Osteocyte (in vitro differentiated cells): ENCODE measurements at places on chromosomes 16 and 17.

GRCh38 chr16:27312580-27313421 is 973 bp upstream of the IL4R start:
- no peak for DNase-seq

GRCh38 chr17:37833237-37833859 is 88.5 kb upstream of the HNF1B start:
- DNase-seq, result no peak

DNA sequence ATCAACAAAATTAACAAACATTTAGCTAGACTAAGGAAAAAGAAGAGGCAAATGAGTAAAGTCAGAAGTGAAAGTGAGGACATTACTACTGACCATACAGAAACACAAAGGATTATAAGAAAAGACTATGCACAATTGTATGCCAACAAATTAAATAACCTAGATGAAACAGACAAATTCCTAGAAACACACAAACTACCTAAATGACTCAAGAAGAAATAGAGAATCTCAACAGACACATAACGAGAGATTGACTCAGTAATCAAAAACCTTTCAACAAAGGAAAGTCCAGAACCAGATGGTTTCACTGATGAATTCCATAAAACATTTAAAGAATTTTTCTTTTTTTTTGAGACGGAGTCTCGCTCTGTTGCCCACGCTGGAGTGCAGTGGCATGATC is 35.7 kb upstream of the MYLK3 start:
- no peak for DNase-seq

DNA sequence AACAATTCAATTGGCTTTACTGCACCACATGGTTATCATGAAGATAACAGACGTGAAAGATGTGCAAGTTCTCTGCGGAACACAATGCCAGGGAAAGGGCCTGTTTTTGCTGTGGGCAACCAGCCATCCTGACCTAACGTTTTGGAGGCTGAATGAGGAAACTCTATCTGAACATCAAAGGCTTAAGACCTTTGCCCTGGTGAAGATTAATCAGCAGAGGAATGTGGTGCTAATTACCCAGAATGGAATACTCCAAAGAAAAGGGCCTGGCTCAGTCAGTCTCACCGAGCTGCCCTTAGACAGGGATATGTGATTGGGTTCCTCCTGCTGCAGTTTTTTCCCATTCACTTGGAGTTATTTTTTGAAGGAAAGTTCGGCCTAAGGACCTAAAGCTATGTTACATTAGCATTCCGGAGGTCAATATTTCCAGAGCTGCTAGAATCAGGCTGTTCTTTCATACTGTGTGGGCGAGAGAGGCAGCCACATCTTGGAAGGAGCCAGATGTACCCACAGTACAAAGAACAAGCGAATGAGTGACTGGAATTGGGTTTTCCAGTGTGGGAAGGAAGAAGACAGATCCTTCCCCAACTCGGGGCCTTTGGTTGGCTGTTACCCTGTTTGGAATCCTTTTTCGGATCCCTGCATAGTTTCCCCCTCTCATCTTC is 15.5 kb downstream of the ASIC2 start:
- no peak for DNase-seq

GRCh38 chr16:74455213-74455612 is 33.9 kb upstream of the CLEC18B start:
- DNase-seq, result no peak

- DNase-seq, result no peak
Measured at GRCh38 chr16:56939801-56940200, 7.9 kb downstream of the HERPUD1 start.

- no peak for DNase-seq
Measured at GRCh38 chr16:84331998-84332780, 36.1 kb upstream of the ATP2C2 start.

DNA sequence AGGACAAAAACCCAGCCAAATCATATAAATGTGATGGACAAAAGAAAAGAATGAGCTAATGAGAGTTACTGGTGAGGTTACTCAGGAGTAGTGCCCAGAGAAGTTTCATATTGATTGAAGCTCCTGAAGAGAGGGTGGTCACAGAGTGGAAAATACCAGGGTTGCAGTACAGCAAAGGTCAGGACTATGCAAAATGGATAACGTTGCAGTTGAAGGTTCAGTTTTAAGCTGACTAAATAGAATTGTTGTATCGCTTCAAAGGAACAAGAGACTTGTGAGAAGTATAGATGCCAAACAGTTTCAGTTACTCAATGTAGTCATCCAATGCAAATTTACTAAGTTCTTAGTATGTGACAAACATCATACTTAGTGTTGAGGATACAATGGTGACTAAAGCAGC is 47.1 kb downstream of the ABCA8 start:
- no peak for DNase-seq

DNA sequence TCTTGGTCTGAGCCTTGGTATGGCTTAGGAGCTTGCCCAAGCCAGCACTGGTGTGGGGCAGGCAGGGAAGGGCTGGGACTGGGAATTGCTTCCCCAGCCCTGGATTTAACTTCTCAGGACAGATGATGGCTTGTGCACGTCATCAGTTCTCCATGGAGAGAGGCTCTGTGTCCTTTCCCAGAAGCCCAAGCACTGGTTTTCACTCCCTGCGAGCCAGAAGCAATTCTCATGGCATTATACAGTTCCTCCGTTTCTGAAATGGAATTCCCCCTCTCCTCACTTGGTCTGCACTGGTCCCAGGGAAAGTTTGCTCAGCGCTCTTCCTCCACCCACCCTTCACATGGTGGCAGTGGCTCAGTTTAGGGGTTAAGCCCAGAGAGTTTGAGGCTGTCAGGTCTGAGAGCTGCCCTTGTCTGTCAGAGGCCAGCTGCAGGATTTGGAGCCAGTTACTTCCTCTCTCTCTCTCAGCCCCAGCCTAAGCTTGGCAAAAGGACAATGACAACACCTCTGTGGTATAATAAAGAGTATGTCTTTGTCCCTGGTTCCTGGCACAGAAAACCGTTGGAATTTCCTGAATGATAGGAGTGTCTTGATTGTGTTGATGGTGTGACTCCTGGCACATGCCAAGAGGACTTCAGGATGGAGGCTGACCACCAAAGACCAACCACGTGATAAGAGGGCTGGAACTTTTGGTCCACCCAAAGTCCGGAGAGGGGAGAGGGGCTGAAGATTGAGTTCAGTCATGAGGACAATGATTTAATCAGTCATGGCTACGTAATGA is 219.6 kb upstream of the TNRC6C start:
- peak; percentile 66 for DNase-seq

GRCh38 chr16:70476272-70477020 is 22.1 kb downstream of the FCSK start:
- no peak for DNase-seq

DNA sequence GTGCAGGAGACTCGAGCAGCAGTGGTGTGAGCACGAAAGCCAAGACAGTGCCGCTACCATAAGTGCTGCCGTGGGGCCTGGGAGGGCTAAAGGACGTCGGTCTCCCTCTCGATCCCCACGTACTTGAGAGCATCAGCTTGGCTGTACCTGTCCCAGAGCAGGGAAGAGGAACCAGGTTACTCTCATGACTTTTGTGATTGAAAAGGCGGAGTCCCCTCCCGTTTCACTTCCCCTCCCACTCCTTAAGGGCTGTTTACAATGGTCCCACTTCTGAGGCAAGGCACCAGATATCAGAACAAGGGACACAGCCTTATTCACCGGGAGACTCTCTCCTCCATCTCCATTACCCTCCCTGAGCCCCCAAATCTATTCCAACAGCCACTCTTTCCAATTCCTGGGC is 20.1 kb downstream of the CNTNAP1 start:
- DNase-seq, result no peak

GRCh38 chr16:47528431-47528830 is 67.3 kb downstream of the PHKB start:
- no peak for DNase-seq

DNA sequence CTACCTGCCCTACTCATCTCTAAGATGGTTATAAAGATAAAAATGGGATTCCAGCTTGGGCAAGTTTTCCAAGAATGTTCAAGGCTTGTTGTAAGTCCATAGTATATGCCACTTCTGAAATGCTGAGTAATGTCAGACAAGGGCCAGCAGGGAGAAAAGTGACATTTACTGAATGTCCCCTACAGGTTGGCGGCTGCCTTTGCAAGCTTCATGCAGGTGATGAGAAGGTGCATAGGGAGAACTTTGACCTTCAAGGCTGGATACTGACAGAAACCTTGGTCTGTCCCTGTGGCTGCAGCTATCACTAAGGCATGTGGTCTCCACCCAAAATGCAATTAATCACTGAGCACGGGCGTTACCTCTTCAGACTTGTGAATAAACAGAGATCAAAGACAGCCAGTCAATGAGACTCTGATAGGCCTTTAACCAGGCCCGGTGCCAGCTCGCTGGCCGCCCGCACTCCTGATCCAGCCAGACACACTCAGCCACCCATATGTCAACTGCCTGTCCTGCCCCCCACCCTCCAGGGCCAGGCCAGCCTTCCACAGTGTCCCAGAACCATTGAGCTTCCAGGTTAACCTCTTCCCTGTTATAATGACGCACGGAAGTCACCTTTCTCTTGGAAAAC is 26.8 kb upstream of the AXIN2 start:
- no peak for DNase-seq

DNA sequence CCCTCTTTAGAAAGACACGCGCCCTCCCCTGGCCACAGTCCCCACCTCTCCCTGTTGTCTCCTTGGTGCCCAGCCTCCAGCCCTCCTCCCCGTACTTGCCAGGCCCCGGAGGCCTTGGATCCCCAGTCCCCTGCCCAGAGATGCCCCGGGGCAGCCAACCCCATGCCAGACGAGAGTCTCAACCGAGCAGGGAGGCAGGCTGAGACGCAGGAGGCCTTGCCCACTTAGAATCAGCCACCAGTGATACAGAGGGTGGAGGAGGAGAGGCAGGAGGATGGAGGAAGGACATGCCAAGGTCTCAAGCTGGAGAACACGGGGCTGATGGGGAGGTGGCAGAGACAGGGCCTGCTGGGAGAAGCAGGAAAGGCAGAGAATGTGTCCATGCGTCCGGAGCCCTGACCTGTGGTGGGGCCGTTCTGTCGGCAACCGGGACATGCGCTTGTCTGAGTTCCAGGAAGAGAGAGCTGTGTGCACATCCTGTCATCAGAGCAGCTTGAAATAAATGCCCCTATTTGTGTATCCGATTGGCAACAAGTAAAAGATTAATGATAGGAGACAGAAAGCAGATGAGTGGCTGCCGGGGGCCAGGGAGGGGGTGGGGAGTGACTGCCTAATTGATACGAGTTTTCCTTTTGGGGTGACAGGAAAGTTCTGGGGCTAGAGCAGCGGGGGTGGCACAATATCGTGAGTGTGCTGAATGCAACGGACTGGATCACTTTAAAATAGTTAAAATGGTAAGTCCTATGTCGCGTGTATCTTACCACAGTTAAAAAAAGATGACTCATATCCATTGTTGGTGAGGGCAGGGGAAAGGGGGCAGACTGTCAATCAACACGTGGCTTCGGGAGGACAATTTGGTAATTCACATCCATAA is 44.7 kb upstream of the MEAK7 start:
- DNase-seq, result no peak

DNA sequence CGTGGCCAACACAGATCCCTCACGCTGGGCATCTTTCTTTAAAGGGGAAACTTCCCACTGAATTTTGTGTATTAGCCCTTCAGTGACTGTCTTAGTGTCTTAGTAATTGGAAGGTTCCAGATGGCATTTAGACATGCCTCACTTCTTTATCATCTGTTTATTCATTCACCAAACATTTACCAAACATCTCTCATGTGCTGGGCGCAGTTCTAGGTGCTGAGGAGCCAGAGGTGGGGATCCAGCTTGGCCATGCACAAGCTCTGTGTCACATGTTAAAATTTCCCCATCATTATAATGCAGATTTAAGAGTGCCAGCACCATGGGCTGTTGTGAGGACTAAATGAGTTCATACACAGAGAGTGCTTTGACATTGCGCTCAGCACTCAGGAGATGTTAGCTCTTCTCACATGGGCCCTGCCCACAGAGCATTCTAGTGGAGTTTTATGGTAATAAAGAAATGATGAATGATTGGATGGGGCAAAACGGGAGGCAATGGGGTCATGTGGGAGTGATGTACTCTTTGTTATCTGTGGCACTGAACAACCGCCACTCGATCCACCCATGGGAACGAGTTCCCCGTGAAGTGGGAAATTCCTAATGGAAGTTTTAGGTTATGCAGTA is 119.7 kb downstream of the SNX29 start:
- no peak for DNase-seq

GRCh38 chr17:82117139-82118090 is 19.4 kb upstream of the FASN start:
- no peak for DNase-seq

DNA sequence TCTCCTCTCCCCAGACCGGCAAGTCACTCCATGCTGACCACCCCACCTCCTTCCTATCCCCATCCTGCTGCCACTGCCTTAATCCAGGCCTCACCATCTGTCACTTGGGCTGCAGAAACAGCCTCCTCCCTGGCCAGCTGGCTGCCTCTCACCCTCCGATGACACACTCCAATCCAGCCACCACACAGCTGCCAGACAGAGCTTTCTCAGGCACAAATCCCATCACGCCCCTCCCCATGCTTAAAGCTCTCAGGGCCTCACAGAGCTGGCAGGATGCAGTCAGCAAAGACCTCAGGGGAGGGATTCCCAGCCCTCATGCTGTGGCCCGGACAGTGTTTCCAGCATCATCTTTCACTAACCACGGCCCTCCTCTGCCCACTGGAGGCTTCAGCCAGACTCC is 13.7 kb downstream of the CAMKK1 start:
- no peak for DNase-seq

DNA sequence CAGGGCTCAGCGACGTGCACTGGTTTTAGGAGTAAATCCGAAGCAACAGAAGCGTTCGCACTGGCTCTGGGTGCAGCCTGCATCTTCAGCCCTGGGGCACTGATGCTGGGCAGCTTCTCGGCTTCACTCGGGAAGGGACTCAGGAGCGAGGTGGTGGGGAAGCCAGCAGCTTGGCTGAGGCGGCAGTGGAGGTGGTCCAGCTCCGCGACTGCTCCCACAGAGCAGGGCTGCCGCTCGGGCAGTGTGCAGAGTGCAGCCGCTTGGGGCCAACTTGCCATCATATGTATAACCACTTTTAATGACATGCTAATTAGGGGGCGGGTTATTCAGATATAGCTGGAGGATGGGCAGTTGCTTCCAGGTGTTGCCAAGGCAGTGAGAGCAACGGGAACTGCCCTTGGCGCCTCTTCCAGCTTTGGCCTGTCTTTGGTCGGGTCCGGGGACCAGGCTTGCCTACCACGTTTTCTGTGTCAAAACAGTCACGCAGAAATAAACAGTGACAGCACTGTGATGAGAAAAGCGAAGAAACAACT is 26.7 kb downstream of the METRNL start:
- no peak for DNase-seq

GRCh38 chr16:30381291-30382041 is 895 bp downstream of the SEPTIN1 start:
- DNase-seq, result no peak

- no peak for DNase-seq
Measured at GRCh38 chr16:78836802-78837491, 737.5 kb downstream of the WWOX start.
